ENCODE measurements at places on chromosomes 2 and 18. TPM values are rescaled to one million over a fixed set of nuclear protein-coding genes. Genes with fewer than 3 reads are reported as not detected.

The ZDBF2 gene
- 4.0 TPM for total RNA-seq

The COL5A2 gene
- 22.7 TPM for total RNA-seq

The UGT1A8 gene
- total RNA-seq = not detected

The SRD5A2 gene
- not detected for total RNA-seq

All from foreskin keratinocyte (primary cell).